ENCODE measurements at places on chromosomes 16 and 17.

GRCh38 chr17:66416207-66416940 lies 114.0 kb downstream of the PRKCA start:
- DNase-seq = no peak

DNA sequence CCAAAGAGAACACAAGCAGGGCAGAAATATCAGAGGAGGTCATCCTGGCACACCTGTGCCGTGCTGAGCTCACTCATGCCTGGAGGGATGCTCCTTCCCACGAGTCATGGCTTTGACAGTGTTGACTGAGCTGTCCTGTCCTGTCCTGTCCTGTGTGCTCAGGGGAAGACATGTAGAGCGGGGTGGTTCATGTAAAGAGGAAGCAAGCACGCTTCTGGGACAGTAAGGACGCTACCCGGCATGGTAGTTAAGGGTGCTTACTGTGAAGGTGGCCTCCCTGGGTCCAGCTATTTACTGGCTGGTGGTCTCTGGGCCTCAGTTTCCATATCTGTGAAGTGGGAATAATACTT lies 398 bp downstream of the LGALS9 start:
- no peak for DNase-seq

GRCh38 chr17:4597975-4598374 lies 13.6 kb downstream of the SMTNL2 start:
- DNase-seq = no peak

DNA sequence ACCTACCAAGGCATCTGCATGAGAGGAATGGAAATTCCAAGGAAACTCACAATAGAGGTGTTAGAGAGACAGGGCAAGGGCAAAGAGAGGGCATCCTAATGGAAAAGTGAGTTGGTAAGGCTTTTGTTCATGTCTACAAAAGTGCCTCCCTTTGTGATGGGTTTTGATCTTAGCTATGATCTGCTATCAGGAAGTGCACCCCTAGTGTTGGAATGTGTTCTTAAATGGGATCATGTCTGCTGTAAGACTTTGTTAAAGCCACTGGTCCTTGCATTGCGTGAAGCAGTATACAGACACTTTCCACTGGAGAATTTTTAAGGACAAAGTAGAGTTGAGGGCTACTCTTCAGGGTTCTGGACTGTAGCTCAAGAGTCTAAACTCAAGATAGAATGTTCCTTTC lies 92.0 kb downstream of the MAP2K6 start:
- peak; percentile 11 for DNase-seq

DNA sequence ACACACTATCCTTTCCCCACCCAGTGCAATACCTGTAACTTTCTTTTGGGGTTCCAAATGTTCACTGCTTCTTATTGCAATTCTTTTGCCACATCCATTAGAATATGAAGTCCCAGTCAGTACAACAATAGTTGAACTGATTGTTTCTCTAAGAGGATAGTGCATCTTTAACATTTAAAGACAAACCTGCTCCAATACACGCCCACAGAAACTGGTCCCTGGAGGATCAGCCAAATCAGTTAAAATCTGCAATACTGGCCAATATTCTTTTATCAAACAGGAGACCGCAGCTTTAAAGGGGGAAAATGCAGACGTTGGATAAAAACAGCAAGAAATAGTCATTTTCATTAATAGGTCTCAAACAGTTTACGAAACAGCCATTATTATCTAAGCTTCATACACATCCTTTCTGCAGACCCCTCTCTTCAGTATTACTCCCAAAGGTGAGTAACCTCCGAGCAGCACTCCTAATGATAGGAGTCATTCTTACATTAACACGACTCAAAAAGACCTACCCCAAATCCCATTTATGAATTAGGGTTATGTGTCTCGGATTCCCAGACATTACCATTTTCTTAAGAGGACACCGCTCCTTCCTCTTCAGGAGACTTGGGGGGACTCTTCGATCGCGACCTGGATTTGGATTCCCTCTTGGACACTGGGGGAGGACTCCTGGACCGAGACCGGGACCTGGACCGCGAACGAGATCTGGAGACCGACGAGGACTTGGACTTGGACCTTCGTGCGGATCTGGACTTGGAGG lies 1.4 kb downstream of the SRSF2 start:
- DNase-seq = peak; percentile 20

DNA sequence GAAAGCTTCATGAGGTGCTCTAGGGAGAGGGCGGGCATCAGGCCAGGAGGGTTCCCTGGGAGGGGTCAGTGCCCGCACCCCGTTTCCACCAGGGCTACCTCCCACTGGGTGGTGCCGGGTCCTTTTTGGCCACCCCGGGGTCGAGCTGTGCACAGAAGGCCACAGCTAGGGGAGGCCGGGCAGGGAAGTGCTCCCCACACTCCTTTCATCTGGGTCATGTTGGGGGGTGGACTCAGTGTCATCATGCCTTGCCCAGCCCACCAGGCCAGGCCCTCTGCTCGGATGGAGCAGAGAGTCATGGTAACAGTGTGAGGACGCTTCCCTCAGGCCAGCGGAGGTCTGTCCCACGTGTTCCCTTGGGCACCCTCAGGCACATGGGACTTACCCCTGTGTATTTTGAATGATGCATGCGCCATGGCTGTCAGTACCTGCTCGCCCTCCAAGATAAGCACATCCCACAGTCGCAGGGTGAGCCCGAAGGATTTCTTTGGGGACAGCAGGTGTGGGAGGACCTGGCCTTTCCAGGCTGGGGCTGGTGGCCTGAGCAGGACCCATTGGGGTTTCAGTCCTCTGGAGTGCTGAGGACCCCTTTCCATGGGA lies 46.4 kb downstream of the TNFRSF13B start:
- DNase-seq = no peak

- DNase-seq = no peak
Measured at GRCh38 chr17:18994631-18995030, 9.9 kb downstream of the FAM83G start.

- DNase-seq = no peak
Measured at GRCh38 chr16:89104303-89104702, 10.7 kb downstream of the ACSF3 start.

- no peak for DNase-seq
Measured at GRCh38 chr16:318628-319027, 33.9 kb downstream of the AXIN1 start.

- DNase-seq = no peak
Measured at GRCh38 chr17:40072735-40073346, 10.1 kb downstream of the THRA start.

DNA sequence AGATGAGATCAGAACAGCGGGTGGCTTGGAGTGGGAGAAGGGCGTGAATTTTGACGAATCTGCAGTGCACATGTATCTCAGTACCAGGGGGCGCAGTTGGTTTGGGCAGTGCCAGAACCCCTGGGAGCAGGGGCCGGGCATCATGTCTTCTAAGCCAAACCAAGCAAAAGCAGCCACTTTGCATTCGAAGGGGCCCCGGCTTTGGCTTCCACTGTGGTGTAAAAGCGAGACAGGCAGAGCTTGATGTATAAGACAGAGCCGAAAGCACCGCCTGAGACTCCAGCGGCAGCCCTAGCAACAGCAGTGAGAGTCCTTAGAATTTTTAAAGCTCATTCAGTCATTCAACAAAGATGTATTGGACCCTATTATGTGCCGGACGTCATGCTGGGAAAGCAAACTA lies 3.8 kb upstream of the XYLT1 start:
- DNase-seq = no peak

DNA sequence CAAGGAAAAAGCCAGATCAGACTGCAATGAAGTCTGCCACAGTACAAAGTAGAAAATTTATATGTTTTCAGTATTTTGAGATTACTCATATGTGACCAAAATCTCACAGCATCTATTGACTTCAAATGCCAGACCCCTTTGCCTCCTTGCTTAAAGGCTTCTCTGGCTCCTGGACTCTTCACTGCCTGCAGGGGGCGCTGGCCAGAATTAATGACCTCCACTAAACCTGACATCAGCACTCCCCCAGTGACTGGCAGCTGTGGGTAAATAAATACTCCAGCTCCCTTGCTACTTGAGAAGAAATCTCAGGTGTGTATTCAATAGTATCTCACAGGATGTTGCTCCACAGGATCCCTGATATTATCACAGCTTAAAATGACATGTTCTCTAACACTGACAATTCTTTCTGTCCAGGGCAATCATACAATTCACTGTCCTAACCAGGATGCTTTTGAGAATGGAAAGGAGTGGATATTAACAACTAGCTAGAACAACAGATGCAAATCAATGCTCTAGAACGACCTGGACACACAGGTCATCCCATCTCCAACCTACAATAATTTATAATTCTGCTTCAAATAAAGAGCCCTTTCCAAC lies 4.0 kb downstream of the BECN1 start:
- DNase-seq = peak; percentile 75

GRCh38 chr16:10660950-10661635 lies 33.6 kb downstream of the TEKT5 start:
- DNase-seq = no peak

DNA sequence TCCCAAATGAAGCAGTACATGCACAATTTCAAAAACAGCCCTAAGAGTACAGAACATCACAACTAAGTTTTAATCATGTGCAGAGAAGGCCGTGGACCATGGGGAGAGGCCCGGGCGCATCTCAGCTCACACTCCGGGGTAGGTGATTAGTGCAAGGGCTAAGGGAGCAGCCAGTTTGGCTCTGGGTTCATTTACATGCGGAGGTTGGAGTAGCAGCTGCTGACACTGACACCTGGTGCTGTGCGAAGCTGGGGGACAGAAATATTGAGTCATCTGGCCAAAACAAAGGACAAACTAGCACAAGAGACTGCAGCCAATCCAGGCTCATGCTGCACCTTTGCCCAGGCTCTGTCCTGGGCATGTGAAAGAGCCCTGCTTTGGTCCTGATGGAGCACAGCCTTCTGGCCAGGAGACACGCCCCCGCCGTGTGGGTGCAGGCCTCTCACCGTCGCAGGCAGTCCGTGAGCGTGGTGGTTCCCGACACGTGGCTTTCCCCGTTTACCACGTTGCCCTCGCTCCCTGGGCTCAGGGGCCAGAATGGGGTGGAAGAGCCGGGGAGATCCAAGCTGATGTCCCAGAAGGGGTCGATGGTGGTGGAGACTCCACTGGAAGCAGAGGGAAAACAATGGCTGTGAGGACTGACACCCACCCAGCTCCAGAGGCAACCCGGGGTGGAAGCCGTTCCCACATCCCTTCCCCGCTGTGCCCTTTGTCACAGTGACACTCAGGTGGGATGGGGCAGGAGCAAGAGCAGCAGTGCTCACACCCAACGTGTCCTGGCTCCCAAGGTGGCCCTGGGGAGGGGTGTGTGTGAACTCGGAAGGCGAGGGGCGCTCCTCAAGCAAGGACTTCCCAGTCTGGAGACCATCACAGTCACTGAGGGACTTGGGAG lies 31.9 kb downstream of the USP22 start:
- DNase-seq = no peak

DNA sequence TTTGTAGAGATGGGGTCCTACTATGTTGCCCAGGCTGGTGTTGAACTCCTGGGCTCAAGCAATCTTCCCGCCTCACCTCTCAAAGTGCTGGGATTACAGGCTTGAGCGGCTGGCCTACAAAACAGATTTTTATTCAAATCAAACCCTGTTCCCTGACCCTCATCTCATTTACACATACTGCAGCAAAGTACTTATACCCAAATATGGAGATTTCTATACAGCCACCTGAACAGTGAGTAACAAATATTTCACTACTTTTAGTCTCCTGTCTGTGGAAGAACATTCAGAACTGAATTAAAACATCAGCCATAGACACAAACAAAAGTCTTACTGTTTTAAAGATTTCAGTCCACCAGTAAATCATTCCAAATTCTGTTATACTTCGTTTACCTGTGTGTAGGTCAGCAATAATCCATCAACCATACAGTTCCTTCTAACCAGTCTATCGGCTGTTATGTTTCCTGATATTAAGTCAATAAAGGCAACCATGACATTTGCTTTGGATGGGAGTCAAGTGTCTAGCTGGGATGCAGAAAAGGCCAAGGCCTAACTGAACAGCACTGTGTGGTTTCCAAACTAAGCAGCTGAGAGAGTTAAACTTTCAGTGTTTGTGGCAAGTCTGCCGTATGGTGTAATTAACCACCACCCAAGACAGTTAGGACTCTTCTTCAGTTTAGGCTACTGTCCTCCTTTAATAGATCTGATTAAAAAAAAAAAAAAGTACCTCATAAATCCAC lies 22.3 kb downstream of the ERN1 start:
- DNase-seq = no peak

DNA sequence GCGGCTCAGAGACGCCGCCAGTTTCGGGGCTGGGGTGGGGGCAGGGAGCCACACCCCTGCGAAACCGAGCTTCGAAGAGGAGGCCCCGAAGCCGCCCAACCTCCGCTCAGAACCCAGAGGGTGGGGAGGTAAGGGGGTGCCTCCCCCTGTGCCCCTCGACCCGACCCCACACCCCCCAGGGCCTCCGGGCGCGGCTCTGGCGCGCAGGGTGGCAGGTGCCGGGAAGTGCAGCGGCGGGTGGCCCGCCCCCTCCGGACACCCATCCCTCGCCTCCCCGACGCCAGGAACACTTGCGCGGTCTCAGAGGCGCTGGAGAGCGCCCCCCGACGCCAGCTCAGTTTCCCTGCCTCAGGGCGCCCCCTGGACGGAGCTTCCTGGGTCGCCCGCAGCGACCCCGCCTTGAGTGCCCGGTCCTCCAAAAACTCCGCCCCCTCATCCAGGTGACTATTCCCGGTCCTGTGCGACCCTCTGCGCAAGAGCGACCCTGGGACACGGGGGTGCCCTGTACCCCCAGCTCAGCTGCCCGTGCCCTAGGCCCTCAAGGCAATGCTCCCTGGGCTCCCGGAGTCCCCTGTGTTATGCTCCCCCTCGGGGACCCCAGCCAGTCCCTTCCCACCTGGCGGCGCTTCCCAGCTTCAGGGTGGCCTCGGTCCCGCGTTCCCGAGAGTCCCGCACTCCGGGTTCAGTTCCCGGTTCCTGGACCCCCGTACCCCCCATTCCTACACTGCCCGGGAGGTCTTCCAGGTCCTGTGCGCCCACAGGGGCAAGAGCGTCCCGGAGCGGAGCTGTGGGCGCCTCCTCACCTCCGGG lies 562 bp downstream of the PPL start:
- peak; percentile 57 for DNase-seq

DNA sequence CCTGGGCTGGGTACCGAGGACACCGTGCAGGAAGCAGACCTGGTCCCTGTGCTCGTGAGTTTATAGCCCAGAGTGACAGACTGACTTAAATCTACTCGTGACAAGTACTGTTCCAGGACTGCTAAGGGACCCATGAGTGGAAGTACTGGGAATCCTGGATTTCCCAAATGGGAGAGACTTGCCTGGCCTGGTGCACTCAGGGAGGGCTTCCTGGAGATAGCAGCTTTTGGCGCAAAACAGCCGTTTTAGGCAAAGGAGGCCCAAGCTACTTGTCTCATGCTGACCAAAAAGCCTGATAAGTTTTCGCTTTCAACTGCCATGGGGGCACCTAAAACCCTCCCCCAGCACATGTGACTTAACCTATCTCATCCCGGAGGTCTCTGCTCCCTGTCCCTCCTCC lies 51.4 kb downstream of the ATP2C2 start:
- no peak for DNase-seq

- DNase-seq = peak; percentile 42
Measured at GRCh38 chr16:77896415-77897128, 108.2 kb downstream of the VAT1L start.

DNA sequence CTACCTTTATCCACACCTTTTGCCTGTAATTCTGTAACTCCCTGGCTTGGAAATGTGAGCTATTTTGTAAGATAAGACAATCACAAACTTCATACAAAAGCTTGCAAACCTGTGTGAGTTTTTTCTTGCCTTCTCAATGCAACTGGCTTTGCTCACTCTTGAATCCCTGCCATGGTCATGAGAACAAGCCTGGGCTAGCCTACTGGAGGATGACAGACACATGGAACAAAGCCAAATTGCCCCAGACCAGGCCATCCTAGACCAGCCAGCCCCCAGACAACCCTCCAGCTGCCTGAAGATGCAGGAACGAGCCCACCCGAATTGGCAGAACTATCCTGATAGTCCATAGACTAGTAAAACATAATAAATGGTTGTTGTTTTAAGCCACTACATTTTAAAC lies 466.6 kb upstream of the ERCC4 start:
- DNase-seq = peak; percentile 69

All from kidney tubule cell (primary cell).